Tongue (tissue), 3 donors: ENCODE measurements at places on chromosomes 2 and 18.

- peak; percentile 18 for DNase-seq
These were observed 235.6 kb downstream of the SCG2 start for GRCh38 chr2:223366566-223366965.

DNA sequence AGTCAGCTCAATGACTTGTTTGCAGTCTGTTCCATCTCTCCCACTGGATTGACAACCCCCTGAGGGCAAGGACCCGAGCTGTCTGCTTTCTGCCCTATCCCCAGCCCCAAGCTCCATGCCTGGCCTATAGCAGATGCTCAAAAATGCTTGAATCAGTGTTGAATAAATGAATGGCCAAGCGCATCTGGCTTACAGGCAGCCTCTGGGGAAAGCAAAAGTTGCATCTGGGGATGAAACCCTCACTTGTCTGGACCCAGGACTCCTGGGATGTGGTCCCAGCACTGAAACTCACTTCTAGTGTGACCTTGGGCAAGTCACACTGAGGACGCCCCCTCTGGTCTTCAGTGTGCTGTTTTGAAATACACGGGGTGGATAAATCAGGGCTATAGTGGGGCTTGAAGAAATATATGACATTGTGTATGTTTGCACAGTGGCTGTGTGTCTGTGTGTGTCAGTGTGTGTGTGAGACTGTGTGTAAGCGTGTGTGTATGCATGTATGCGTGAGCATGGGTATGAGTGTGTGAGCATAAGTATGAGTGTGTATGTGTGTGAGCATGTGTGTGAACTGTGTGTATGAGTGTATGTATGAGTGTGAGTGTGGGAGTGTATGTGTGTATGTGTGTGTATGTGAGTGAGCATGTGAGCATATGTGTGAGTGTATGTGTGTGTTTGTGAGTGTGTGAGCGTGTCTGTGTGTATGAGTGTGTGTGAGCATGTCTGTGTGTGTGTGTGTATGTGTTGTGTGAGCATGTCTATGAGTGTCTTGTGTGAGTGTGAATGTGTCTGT, 27.8 kb upstream of the TNS1 start:
- DNase-seq, result no peak

DNA sequence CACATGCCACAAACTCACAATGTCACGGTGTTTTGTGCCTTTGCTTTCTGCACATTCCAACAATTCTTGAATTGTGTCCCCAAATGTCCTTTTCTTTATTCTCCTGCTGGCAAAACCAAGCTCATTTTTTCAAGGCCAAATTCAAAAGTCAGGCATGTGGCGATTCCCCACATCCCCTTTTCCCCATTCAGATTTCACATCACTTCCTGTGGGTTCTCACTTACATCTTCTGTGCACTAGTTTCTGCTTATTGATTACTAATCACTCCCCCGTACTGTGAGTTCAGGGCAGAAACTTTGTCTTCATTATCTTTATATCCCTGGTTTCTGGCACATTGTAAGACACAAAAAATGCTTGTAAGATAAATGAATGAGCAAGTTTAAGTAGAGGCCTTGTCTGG, 69.2 kb downstream of the AP1S3 start:
- DNase-seq, result peak; percentile 16

- DNase-seq, result peak; percentile 18
These were observed 823 bp downstream of the PARD3B start for GRCh38 chr2:204545861-204546735.

DNA sequence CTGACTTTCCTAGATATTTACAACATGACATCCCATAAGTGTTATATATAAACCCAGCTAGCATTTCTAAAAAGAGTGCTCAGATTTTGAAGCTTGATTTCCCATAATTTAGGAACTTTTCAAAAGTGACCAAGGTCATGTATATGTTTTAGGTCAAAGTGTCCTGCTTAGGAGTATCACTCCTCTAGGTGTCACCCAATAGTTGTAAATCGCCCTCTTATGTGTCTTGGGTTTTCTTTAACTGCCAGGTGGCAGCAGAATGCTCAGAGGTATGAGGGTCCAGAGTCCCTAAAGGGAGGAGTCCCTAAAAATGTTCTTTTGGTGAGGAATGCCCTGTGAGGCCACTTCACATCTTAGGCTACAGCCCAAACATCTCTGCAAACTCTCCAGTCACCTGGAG, 358.3 kb downstream of the CELF4 start:
- DNase-seq, result no peak

DNA sequence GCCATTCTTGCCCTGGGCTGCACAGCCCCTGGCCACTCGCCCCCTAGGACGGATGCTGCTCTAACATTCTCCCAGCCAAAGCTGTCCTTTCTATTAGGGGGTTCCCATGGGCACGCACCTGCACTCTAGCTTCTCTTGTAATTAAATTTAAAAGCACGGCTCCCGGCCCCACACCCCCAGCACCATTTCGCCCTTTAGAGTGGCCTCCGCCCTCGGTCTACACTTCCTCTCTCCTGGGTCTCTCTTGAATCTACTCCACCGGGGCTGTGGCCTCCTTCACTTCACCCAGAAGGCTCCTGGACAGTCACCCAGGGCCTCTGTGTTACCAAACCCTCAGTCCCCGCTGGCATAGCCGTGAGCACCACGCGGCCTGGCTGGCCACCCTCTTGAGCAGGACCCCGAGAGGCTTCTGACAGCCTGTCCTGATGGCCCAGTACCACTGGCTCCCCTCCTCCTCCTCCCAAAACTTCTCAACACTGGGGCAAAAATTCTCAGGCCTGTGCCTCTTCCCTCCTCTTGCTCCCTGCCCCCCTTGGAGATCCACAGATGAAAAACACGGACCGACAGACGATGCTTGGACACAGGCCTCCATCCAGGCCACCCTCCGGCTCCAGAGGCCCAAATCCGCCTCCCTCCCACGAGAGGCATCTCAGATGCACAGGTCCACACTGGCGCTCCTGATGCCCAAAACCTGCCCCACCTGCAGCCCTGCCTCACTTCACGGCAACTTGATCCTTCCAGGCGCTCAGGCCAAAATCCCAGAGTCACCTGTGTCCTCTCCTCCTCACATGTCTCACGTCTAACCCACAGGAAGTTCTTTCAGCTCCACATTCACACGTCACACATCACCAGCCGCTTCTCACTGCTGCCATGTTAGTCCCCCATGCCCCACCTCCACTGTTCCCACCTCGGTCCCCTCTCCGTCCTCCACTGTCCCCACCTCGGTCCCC, 6.9 kb upstream of the RAB17 start:
- no peak for DNase-seq

DNA sequence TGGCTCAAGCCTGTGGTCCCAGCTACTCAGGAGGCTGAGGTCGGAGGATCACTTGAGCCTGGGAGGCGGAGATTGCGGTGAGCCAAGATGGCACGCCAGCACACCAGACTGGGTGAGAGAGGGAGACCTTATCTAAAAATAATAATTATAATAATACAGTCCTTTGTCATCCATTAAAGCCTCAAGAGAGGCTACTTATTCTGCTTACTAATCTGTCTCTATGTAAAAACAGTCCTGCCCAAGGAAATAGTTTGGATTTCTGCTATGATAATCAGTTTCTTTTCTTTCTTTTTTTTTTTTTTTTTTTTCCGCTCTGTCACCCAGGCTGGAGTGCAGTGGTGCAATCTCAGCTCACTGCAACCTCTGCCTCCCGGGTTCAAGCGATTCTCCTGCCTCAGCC, 228.3 kb downstream of the C1D start:
- DNase-seq, result no peak

DNA sequence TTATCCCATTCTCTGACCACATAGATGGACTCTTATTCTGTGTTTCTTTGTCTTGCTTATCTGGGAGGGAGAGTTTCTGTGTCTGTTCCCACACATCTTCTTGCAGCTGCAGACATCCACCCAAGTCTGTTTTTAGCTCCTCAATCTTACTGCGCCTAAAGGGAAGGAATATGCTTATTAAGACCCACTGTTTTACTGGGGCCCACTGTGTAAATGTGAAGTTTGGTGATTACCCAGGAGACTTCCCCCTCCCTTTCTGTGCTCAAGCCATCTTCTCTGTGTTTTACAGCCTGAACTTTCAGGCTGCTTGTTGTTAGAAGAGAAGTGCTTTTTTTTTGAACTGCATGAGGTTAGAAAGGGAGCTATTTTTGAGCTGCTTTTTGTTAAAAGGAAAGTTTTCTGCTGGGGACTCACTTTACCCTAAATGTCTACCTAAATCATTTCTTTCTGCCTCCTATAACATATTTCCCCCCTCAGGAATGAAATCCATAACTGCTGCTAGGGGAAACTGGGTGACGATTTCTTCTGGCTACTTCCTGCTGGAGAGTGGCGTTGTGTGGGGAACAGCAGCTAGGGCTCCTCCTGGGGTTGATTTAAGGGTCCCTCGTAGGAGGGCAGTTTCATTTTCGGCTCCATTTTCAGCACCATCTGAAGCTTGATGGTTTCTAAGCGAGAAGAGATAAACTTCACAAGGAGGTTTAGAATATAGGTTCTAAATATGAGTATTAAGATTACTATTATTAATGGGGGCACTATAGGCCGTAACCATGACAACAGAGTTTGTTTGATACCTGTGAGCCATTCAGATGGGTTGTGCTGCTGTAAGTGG, 39.5 kb upstream of the GMCL1 start:
- peak; percentile 60 for DNase-seq

- no peak for DNase-seq
These were observed 125.9 kb downstream of the ANTXR1 start for GRCh38 chr2:69138793-69139459.

DNA sequence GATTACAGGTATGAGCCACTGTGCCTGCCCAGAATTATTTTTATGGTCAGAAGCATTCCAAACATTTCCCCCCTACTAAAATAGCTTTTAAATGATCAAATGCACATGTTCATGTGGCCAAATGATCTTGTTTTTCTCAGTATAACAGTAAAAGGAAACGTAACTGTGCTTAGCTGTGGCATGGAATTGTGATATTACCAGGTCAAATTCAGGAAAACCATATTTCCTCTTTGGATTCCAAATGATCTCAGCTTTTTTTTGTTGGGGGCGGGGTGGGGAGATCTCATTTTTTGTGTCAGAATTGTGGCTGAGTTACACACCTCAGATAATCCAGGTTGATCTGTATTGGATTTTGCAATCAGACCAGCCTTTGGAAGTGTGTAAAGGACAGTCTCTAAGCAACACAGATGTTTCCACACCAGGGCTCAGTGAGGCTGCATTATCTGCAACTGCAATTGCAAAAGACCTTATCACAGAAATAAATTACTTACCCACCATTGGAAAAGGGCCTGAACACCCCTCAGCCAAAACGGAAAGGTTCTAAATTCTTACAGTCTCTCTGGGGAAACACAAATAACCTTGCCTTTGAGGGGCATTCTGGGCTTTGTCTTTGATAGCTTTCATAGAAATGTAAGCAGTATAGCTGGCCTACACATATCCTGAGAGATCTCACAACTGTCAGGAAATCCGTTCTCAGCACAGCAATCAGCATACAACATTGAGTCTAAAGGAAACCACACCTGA, 8.4 kb downstream of the CASP10 start:
- peak; percentile 15 for DNase-seq

- no peak for DNase-seq
These were observed 1072.3 kb downstream of the LRP1B start for GRCh38 chr2:141058556-141058955.

DNA sequence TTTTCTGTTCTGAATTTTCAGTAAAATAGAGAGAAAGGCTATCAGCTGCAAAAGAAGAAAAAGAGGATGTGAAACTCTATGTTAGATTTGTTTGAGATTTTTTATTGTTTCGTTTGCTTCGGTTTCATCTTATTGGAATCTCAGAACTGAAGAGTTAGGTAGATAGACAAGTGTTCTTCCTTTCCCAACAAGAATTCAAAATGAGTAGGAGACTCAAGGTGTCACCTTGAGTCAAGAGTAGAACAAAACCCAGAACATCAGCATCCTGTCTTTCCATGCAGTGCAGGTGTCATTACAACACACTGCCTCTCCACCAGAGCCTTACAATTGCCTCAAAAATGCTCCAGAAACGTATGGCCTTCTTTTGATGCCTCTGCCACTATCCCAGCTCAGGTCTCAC, 21.1 kb downstream of the NBAS start:
- no peak for DNase-seq

DNA sequence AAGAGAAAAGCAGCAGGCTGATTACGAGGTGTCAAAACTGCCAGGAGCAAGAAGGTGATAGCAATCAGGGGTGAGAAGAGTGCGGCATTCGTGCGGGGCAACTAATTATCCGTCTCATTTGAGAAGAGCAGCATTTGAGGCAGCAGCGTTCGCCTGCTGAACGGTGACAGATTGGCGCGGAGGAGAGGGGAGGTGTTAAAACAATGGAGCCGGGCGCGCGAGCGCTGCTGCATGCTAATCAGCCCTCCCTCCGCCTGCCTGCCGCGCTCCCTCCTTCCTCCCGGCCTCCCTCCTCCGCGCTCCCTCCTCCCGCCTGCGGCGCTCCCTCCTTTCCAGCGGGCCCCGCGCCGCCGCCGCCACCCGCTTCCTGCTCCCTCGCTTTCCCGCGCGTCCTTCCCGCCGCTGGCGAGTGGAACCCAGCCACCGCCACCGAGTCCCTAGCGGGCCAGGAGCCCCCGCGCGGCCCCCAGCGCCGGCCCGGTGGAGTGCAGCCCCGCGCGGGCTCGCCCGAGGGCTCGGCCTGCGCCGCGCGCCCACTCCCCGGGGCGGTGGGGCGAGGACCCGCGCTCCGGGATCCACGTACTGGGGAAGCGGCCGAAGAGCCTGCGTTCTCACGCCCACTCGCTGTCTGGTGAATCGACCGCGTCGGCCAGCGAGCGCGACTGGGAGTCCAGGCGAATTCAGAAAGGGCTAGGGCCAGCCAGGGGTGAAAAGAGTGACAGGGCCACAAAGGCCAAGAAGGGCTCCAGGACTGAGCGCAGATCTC, 69.5 kb upstream of the PSMD14 start:
- peak; percentile 73 for DNase-seq

GRCh38 chr2:121334581-121335293, 49.7 kb upstream of the TFCP2L1 start:
- DNase-seq, result no peak

- DNase-seq, result no peak
These were observed 7.8 kb downstream of the MTHFD2 start for GRCh38 chr2:74206180-74206688.

GRCh38 chr2:188609321-188610049, 317.8 kb downstream of the GULP1 start:
- DNase-seq, result no peak

- no peak for DNase-seq
These were observed 47.0 kb downstream of the FAM168B start for GRCh38 chr2:131046028-131046917.

- no peak for DNase-seq
These were observed 47.8 kb upstream of the CAB39 start for GRCh38 chr2:230664844-230665243.
